ENCODE measurements at places on chromosomes 1 and 21.

DNA sequence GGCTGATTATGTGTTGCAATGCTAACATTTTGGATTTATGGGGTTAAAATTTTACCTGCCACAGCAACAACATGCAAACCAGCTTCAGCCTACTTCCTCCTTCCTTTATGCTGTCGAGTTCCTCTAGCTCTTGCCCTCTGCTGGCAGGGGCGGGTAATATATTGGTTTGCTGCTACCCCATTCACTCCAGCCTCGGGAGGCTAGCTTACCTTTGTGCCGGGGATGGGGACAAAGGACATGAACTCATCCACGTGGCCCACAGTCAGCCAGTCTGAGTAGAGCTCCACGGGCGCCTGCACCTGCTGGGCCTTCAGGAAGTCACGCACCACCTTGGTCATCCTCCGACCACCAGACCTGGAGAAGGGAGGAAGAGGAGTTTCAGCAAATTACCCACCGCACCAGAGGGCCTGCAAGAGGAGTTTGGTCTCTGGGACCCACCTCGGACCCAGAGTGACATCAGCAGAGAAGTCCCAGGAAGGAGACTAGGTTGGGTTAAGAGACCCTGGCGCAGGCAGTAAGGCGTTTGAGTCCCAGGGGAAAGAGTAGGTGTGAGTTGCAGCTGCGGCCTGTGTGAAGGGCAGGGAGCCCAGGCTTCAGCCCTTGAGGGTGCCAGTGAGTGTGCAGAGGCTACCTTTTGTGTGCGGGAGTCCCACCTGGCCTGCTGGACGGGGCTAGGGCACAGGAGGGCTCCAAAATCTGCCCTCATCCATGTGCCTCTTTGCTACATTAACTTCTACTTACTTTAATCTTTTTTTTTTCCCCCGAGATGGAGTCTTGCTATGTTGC, 21.8 kb upstream of the SDHB start:
- ATAC-seq, result no peak

- no peak for ATAC-seq
These were observed 10.3 kb upstream of the LEFTY1 start for GRCh38 chr1:225899044-225899925.

GRCh38 chr1:23475641-23476040, 8.3 kb downstream of the ASAP3 start:
- no peak for ATAC-seq

- no peak for ATAC-seq
These were observed 45.5 kb upstream of the ETS2 start for GRCh38 chr21:38760017-38760761.

GRCh38 chr1:70353601-70354331, 756 bp downstream of the ANKRD13C start:
- peak; percentile 14 for ATAC-seq

- no peak for ATAC-seq
These were observed 1.9 kb downstream of the WLS start for GRCh38 chr1:68230484-68230802.

- ATAC-seq, result no peak
These were observed 315.8 kb upstream of the KAZN start for GRCh38 chr1:14282707-14283106.

DNA sequence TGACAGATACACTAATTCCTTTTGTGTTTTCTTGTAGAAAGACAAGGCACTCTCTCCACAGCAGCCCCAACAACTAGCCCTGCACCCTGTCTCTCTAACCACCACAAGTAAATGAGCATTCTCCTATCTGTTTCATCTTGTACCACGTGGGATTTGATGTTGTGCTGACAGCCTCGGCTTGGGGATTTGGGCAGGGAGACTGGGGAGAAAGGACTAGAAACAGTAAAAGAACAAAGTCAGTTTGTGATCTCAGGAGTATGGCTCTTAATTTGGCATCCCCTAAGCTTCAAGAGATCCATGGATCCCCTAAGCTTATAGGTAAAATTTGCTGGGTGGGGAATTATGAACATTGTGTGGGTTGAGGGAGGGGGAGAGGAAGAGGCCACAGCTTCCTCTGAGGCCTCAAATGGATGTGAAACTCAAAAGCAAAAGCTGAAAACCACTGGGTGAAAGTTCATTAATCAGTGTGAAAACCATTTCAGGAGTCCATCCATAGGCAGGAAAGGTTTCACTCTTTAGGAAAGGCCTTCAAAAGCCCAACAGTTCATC, 3.1 kb downstream of the C1orf162 start:
- ATAC-seq, result peak; percentile 40

DNA sequence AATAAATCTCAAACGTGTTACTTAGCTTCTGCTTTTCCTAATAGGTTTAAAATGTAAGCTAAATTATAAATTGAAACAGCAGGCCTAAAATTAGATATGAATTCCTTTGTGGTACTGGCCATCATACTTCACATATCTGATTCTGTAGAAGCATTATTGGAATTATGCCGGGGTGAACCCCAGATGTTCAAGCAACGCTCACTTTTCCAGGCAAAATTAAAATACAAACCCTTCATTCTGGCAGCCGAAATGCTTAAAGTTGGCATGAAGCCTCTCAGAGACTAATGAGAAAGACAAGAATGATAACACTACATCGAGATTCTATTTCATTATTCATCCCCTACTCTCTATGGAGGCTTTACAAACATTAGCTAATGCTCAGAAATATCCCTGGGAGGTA, 1352.7 kb upstream of the ADGRL2 start:
- no peak for ATAC-seq

DNA sequence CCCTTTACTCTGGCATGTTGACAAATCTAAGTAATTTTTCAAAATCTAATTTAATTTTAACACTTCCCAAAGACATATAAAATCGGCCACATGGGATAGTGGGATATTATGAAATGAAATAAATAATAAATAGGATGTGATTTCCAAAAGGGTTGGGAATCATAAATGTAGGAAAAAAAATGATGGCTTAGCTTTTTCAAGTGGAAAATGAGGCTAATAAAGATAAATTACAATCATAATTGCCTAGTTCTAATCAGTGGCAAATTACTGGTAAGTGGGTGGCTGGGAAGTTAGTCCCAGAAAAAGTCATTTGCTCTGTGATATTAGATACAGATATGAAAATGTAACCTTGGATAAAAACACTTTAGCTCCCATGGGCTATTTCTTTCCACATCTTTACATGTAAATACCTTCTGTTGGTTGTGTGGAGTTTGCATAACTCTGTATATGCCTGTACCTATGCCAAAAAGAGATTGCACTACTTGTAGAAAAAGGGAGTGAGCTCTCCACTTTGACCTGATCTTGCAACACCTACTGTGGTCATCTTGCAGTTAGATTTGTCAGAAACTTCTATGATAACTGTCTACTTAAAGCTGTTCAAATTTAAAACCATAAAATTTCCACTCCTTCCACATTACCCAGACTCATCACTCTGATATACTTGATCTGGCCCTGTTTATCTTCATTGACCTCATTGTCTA, 284.6 kb upstream of the KAZN start:
- ATAC-seq, result no peak

DNA sequence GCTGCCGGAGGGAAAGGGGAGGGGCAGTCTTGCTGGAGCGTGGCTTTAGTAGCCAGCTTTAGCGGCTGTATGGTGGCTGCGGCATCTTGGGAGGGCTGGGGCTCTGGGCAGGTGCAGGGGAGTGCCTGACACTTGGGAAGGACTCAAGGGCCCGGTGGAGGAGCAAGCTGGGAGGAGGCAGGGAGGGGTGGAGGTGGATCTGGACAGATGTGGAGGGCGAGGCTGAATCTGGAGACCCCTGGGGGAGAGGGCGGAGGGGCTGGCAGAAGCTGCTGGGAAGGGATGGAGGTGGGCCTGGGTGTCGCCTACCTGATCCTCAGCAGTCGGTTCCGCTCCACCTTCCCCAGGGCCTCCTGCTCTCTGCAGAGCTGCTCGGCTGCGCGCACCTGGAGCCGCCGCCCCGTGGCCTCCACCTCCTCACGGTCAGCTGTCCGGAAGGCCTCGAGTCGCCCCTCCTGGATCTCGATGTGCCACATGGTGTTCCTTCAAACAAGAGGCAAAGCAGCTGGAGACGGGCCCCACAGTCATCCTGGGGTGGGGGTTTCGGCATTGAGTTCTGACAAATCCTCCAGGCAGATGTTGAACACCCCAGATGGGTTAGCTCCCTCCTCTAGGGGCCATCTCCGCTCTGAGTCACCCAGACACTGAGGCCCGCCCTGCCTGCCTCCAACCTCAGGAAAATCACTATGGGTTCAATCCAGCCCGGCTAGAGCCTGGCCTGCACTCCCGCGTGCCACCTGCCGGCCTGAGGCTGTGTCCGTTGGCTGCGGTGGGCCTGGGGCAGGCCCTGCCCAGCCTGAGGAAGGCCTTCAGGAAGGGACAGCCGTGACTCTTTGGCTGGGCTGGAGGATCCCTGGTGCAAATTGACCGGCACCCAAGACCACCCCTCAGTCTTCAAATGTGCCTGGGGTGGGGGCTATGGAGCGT, 29.6 kb downstream of the CFAP74 start:
- ATAC-seq, result no peak

GRCh38 chr1:56790036-56790435, 29.2 kb downstream of the FYB2 start:
- ATAC-seq, result no peak

DNA sequence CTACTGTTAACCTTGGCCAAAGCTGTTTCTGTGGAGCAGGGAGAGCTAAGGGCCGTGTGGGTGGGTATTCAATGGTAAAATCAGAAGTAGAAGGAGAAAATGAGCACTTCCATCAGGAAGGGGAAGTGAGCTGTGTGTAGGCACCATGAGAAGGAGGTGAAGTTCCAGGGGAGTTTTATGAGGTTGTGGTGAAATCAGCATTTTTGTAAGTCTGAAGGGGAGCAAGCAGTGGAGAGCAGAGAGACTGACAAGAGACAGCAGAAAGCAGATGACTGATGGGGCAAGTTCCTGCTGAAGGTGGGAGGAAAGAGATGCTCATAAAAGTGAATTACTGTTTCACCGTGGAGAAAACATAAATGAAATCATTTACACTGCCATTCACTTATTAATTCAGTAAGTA, 2.7 kb upstream of the GPR88 start:
- no peak for ATAC-seq

GRCh38 chr1:41528106-41528505, 43.6 kb upstream of the EDN2 start:
- no peak for ATAC-seq

DNA sequence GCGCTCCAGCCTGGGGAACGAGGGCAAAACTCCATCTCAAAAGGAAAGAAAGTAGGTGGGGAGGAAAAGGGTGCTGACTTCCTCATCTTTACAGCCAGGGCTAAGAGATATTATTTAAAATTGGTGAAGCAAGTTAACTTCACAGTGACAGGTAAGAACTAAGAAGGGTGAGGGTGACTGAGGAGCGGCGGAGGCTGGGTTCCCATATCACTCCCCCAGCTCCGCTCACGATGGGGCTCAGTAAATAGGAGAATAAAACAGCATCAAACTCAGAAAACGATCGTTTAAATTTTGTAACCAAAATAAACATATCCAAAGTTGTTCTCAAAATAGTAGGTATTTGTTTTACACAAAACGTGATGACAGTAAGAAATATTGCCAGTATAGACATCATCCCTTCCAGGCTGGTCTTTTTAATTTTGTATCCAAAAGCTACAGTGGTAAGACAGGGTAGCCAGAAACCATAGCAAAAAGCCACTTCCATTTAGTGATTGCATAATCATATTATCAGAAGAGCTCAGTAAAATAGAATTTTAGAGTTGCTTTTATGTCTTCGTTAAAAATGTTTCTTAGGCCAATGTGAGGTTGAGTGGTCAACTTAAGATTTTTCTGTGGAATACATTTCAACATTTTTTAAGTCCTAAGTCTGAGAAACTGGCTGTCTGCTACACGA, 26.2 kb upstream of the ADARB1 start:
- no peak for ATAC-seq

DNA sequence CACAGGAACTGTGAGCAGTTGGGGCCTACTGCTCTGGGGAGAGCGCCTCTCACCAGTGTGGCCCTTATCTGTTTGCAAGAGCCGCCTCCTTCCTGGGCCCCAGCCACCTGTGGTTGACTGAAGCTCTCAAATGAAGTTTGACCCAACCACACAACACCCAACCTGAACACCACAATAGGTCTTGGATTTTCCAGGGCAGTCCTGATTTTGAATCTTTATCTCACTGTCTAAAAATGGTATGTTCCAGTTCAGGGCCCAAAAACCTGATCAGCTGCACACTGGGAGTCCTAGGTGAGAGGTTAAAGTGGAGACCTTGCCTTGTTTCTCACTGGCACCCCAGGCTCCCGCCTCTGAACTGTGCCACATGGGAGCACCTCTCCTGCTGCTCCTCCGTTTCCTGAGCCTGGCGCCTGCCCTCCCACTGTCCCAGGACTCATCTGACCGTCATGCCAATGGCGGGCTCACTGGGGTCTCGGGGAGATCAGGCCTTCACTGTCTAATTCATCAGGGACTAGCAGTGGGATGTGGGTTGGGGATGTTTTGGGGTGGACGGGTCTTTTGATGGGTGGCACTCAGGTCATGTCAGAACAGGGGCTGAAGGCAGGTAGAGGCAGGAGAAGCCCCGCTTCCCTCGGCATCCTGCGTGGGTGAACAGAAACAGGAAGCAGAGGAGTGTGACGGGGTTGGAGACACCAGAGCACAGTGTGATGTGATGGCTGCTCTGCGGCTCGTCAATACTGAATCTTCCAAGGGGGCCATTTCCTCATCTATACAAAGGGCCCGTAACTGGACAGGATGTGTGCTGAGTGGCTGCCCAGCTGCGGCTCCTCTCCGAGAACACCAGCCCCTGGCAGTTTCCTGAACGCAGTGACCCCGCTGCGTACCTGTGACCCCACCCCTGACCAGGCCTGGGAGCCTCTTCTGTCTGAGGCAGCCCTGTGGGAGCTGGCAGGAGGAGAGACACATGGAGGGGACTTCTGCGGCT, 59.6 kb upstream of the ITPKB start:
- peak; percentile 70 for ATAC-seq

DNA sequence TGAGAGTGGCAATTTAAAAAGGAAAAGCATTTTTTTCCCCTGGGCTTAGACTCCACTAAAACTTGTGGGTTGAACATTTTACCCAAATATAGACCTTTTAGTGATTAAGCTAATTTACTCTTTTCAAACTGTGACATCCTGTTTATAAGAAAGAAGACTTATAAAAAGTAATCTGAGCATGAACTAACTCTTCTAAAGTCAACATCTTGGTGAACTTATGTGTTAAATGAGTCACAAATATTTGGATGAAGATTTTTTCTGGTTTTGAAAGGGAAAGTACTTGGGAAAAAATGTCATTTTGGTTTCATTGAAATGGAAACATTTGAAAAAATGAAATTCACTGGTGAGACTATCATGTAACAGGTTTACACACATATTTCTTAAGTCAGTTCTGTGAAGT, 109.8 kb downstream of the KCNK2 start:
- no peak for ATAC-seq

- ATAC-seq, result no peak
These were observed 108.3 kb downstream of the KCND3 start for GRCh38 chr1:111880881-111881837.

DNA sequence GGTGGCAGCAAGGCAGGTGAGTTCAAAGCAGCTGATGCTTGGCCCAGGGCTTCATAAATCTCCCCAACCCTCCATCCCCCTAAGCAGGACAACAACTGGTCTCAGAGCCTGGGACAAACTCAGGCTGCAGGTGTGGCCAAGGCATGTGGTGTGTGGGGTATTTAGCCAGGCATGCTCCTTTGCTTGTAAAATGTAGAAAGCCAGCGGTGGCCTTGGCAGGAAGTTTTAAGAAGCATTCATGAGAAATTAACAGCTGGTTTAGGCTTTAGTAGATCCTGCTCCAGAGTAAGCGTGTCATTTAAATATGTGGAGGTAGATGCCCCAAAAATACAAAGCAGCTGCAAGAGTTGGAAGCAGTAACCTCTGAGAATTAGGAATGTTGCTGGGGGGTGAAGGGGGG, 44.8 kb downstream of the NTPCR start:
- no peak for ATAC-seq

- ATAC-seq, result no peak
These were observed 976 bp downstream of the SSBP3 start for GRCh38 chr1:54404939-54405897.

- no peak for ATAC-seq
These were observed 47.9 kb downstream of the RBM11 start for GRCh38 chr21:14263879-14264278.

Measured in activated CD4-positive, CD25-positive, alpha-beta regulatory T cell treated with anti-CD3 and anti-CD28 coated beads, Interleukin-2, amount 50 U/mL, for 24 hours (primary cell).